ENCODE measurements at places on chromosomes 7 and 10.

DNA sequence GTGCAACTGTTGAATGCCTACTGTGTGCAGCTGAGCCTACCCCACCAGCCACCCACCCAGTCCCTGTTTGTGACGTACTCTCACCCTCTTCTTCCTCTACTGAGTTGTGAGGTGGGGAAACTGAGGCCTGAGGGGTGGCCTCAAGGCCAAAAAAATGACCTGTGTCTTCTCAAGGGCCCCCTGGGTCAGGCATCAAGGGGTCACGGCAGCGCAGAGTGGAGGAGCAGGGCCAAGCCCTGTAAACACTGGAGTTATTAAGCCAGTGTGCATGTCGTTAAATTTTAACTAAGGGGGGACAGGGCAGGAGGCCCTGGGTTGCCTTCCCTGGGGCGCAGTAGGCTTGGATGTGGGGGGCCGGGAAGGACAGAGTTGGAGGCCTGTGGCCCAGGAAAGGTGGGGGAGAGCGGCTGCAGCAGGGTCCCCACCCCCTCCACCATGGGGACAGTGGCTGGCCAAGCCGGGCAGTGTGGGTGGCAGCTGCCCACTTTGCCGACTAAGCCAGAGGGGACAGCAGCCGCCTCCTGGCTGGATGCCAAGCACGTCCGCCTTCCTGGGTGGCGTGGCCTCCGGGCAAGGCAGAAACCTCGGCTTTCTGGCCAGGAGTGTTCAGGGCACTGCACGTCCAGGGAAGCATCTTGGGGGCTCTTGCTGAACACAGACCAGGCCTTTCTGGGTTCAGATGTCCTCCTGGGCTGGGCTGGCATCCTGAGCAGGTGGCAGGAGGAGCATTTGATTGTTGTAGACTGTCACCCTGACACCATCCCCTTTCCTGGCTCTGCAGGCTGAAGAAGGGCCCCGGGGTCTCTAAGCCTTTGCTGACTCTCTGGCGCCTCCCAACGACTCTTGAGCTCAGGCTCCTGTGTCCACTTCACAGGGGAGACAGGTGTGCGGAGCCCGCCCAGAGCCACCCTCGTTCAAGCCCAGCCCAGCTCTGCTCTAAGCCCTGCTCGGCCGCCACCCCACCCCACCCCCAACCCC, 1.9 kb downstream of the SLC29A4 start:
- DNase-seq: no peak

DNA sequence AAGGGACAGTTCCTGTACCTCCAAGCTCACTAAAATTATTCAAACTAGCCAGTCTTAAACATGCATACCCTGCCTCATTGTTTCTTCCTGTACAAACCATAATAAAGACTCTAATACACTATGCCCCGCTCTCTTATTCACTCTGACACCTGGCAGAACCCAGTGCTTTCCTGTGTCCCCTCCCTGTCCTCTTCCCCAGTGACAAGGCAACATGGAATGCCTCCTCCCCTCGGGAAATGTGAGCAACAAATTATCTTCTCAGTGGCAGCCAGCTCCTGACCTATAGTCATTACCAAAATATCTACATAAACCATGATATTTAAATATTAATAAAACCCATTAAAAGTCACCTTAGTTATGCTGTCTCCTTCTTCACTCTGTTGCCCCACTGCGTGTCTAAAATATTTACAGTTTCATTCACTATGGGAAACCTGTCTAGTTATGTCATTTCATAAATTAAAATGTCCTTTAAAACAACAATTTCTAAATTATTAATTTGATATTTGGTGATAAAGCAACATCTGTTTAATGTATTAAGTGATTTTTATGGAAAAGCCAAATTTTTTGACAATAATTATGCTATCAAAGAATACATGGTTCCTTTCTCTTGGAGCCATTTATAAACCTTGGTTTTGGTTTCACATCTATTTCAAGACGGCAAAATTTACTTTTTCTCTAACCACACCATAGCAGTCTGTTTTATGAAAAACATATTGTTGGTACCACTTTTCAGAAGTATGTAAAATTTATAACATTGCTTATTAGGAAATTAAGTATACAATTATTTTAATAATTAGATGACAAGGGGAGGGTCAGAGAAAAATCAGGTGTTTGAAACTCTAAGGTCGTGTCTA, 1355.2 kb downstream of the XPNPEP1 start:
- DNase-seq: no peak

DNA sequence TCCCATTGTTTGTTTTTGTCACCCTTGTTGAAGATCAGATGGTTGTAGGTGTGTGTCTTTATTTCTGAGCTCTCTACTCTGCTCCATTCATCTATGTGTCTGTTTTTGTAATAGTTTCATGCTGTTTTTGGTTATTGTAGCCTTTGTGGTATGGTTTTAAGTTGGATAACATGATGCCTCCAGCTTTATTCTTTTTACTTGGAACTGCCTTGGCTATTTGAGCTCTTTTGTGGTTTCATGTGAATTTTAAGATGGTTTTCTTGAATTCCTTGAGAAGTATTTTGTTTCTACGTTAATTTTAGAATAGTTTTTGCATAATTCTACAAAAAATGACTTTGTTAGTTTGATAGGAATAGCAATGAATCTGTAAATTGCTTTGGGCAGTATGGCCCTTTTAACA, 170.0 kb upstream of the IGFBP3 start:
- DNase-seq: no peak

DNA sequence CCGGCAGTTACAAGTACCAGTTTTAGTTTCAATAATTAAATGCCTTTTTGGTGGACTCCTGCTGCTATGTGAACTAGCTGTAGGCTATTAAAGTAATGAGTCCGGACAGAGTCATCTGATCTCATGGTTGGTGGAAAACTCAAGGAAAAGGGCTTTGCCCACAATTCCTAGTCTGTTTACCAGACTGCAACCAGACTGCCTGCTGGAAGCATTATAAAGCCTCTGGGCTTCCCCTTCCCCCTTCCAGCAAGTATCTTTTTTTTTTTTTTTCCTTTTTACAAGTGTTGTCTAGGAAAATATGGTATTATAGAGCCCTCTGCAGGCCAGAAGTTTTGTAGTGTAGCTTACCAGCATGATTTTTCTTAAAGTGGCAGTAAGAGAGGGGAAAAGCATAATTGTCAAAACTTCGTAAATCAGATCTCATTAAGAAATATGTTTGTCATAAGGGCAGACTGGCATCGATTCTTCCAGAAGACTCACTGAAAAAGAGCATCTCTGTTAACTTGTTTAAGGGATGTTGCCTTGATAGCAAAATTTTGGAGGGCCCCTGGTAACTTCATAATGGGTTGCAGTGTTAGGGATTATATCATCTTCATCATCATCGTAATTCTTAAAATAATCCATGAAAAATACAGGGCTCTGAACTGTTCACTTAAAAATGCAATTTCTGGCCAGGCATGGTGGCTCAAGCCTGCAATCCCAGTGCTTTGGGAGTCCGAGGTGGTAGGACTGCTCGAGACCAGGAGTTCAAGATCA, 181.3 kb downstream of the TAX1BP1 start:
- DNase-seq: no peak

DNA sequence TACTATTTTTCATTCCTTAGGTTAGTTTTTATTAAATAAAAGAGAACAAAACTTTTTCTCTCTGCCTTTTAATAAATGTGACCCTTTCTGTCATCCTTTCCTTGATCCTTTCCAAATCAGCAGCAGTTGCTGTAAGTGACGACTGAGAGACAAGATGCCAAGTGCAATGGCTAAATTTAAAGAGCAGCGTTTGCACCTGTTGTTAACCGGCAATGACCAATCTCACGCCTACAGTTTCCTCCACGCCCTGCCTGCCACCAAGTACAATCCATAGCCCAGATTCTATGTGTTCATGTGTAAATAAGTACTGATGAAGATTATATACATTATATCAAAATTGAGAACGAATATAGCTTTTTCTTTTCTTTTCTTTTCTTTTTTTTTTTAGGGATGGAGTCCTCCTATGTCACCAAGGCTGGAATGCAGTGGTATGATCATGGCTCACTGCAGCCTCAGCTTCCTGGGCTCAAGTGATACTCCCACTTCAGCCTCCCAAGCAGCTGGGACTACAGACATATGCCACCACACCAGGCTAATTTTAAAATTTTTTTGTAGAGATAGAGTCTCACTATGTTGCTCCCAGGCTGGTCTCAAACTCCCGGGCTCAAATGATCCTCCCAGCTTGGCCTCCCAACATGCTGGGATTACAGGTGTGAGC, 6.5 kb upstream of the MCU start:
- no peak for DNase-seq

- DNase-seq: no peak
Observed at GRCh38 chr7:15494711-15495110, 67.1 kb downstream of the AGMO start.

- no peak for DNase-seq
Observed at GRCh38 chr7:117041007-117041406, 87.7 kb downstream of the ST7 start.

GRCh38 chr10:94316560-94316959, 46.2 kb downstream of the NOC3L start:
- no peak for DNase-seq

- no peak for DNase-seq
Observed at GRCh38 chr7:15652776-15653290, 33.6 kb downstream of the MEOX2 start.

DNA sequence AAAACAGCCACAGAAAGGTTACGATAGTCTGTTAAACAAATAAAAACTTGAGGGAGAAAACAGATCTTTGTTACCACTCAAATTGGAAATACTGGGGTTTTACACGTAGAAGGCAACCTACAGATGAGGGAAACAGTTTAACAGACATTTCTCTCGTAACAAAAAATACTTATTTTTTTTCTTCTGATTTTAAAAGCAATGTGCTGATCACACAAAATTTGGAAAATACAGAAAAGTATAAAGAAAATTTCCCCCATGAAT, 211.7 kb downstream of the FAM107B start:
- DNase-seq: no peak

GRCh38 chr7:73802459-73802858, 28.3 kb upstream of the CLDN4 start:
- no peak for DNase-seq

GRCh38 chr7:80977751-80978150, 58.9 kb upstream of the SEMA3C start:
- no peak for DNase-seq

- DNase-seq: no peak
Observed at GRCh38 chr7:101947899-101948298, 130.5 kb downstream of the CUX1 start.

DNA sequence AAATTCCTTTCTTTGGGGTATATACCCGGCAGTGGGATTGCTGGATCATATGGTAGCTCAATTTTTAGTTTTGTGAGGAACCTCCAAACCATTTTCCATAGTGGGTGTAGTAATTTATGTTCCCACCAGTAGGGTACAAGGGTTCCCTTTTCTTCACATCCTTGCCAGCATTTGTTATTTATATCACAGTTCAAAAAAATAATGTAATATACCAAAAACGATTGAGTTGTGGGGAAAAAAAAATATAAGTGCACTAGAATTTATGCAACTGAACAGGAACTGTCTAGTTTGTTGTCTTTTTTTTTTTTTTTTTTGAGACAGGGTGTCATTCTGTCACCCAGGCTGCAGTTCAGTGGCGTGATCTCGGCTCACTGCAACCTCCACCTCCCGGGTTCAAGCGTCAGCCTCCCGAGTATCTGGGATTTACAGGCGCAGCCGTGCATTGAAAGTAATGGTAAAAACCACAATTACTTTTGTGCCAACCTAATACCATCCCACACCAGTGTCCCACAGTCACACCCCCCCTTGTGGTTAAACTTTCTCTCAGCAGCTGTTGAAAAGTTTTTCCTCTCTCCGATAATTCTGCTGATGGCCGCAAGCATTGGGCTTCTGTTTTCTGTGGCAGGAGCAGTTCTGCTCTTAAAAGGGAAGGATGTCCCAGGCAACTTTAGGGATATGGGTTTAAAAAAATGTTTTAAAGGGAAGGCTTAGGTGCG, 6.8 kb upstream of the LAT2 start:
- no peak for DNase-seq

- DNase-seq: no peak
Observed at GRCh38 chr7:99625321-99625720, 8.6 kb downstream of the ZSCAN25 start.

- no peak for DNase-seq
Observed at GRCh38 chr10:98528805-98529183, 82.1 kb upstream of the HPS1 start.

- no peak for DNase-seq
Observed at GRCh38 chr10:71259815-71260501, 47.6 kb downstream of the UNC5B start.
